ENCODE measurements at places on chromosomes 3 and 15.

GRCh38 chr3:9183811-9184460 lies 65.5 kb downstream of the SRGAP3 start:
- H3K4me1 ChIP-seq, result peaks cover 25% of the 10 kb centered on the region
- H3K27ac ChIP-seq, result no peak overlapping the region
- H3K4me3 ChIP-seq, result no peak overlapping the region
- no peaks in the 10 kb centered on the region for H3K36me3 ChIP-seq

DNA sequence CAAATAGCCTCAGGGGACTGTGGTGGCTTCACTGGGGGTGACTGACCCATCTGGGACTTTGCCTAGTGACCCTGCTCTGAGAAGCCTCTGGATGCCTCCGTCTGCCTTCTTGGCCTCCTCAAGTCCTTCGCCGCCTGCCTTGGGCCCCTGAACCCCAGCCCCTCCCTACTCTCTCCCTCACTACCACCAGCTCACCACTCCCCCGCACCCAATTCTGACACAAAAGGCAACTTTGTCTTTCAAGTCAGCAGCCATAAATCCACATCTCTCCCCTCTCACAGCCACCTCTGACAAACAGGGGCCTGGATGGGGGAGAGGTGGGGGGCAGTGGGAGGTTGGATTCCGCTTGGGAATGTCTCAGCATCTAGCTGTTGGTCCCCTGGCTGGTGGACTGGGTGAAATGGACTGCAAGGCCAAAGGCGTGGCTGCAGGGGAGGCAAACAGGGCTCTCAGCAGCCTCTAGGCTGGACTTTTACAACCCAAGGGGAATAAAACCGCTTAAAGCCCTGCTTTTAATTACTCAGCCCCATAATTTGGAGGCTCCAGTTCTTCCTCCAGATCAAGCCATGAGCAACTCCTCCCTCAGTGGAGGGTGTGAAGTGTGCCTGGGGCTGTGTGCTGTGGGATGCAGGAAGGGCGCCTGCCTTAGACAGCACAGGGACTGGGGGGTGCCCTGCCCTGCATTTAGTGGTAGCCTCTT lies 33.4 kb downstream of the IGDCC3 start:
- no peak for DNase-seq
- no peaks in the 10 kb centered on the region for H3K4me1 ChIP-seq
- H3K4me3 ChIP-seq, result no peak overlapping the region
- no peaks in the 10 kb centered on the region for H3K36me3 ChIP-seq
- H3K27me3 ChIP-seq, result no peaks in the 10 kb centered on the region

DNA sequence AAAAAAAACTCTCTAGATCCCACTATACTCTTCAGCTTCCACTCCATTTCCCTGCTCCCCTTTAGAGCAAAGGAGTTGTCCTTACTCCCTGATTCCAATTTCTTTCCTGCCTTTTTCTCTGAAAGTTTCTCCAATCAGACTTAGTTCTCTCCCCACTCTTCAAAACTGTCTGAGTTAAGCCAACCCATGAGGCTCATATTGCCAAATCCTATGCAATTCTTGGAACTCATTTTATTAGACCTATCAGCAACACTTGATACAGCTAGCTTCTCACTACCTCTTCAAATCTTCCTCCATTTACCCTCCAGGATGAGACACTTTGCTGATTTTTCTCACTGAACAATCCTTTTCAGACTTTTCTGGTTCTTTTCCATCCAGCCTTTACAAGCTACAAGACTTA lies 233.1 kb downstream of the THRB start:
- H3K27me3 ChIP-seq, result no peaks in the 10 kb centered on the region
- no peak overlapping the region for H3K4me3 ChIP-seq
- H3K4me1 ChIP-seq, result peaks cover 45% of the 10 kb centered on the region
- DNase-seq, result no peak

DNA sequence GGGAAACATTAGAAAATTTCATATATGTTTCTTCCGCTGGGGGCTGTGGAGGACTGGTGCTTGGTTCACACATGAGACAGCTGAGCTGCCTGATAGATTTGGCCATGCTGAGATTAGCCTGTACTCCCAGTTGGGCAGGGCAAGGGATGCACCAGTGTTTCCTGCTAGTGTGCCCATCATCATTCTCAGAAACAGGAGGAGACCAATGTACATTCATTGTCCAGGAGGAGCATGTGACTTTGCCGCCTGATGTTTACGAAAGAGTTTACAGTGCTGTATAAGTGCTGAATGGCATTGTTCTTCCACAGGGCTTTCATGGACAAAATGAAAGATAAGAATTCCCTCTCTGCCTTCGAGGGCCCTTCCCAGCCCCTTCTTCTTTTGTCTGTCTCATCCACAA lies 311.1 kb upstream of the THBS1 start:
- no peaks in the 10 kb centered on the region for H3K4me1 ChIP-seq
- H3K27ac ChIP-seq, result no peak overlapping the region
- DNase-seq, result no peak
- no peaks in the 10 kb centered on the region for H3K27me3 ChIP-seq
- no peak overlapping the region for H3K4me3 ChIP-seq

DNA sequence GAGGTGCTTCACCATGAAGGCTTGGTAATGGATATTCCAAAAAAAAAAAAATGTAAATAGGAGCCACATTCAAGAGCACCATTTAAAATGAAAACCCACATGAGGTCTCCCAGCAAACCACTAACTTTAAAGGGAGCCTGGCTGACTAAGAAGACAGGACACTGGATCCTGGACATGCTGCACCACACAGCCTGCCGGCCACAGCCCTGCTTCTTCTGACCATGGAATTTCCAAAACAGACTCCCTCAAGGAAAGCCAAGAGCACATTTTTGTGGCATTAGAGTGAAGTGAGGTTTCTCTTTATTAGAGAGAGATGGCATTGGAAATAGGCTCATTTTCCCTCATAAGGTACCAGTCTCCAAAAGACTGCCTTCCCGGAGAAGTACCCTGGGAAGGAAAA lies 113.9 kb downstream of the RORA start:
- no peak for DNase-seq
- H3K36me3 ChIP-seq, result no peaks in the 10 kb centered on the region
- H3K4me3 ChIP-seq, result no peak overlapping the region
- peaks cover 34% of the 10 kb centered on the region for H3K4me1 ChIP-seq
- no peak overlapping the region for H3K27ac ChIP-seq

DNA sequence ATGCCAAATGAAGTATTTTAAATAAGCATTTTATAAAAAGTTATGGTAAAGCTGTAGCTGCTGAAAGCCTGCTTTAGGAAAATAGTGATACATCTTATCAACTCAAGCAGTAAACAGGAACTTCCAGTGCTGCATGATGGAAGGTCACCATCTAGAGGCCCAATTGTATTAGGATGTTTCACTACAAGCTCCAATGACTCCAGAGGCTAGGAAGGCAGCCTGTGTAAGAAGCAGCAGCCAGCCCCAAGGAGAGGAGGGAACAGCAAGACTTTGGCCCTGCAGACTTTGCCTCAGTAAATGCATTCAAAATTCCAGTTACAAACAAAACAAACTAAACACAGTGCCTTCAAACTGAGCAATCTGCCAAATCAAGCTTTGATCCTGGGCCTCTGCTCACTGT lies 32.1 kb downstream of the ILDR1 start:
- no peak overlapping the region for H3K4me3 ChIP-seq
- H3K36me3 ChIP-seq, result no peaks in the 10 kb centered on the region
- no peaks in the 10 kb centered on the region for H3K27me3 ChIP-seq
- H3K4me1 ChIP-seq, result no peaks in the 10 kb centered on the region
- H3K27ac ChIP-seq, result no peak overlapping the region

Measured in gastrocnemius medialis (tissue), 4 donors.